Keratinocyte (primary cell): ENCODE measurements at places on chromosomes 7 and 10.

GRCh38 chr10:68492118-68492517 is 20.3 kb upstream of the DNA2 start:
- no peak for DNase-seq

DNA sequence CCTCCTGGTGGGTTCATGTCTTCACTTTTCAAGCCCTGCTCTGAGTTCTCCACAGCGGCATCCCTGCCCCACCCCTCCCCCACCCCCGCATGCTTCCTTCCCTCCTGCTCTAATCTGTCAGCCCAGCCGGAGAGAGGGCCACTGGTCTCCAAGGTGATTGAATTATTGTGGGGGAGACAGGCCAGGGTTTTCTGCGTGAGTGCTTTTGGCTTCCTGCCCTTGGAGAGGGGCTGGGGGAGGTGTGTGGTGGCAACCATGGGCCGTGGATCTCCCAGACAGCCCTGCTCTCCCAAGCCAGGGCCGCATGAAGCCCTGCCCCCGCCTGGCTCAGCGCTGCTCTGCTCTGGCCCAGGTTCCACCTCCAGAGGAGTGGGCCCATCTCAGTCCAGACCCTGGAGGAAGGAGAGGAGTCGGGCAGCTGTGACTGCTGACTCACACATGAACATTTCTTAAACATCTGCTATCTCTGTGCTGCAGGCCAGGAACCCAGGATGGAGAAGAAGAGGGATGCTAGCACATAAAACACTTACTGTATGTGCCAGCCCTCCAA is 109.9 kb downstream of the ZMIZ1 start:
- DNase-seq: no peak

DNA sequence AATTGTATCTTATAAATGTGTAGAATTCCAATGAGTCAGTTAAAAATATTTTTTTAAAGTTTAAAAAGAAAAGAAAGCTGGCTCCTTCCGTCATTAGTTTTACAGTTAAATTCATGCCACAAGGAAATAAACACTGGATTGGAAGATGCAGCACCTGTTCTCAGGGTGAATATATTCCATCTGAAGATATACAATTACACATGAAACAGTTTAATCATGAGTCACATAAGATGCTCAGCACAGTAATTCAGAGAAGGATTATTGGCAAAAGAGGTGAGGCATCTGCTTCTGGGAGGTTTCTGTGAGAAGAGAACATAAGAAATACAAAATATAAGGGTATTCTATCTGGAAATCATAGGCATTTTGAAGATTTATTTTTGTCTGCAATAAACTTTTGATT is 376.5 kb upstream of the SORCS1 start:
- no peak for DNase-seq

- DNase-seq: no peak
Measured at GRCh38 chr7:148975896-148976295, 52.4 kb downstream of the PDIA4 start.

- no peak for DNase-seq
Measured at GRCh38 chr10:482848-483247, 206.6 kb downstream of the DIP2C start.

GRCh38 chr10:83931669-83932068 is 207.6 kb upstream of the GHITM start:
- no peak for DNase-seq

DNA sequence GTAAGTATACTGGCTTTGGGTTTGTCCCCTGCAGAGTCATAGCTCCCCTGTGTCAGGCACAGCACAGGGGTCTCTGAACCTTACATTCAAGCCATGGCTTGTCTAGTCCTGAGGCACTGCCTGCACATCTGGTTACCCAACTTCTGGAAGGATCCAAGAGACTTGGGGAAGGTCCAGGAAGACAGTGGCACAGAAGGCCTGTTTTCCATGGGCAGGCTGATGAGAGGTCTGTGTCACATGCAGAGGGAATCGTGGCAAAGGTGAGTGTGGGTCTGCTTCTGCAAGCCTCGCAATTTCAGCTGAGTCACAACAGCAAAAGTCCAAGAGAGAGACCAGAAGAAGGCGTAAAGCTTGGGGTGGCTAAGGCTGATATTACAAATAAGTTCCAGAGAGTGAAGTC is 28.4 kb upstream of the BMPR1A start:
- DNase-seq: no peak

GRCh38 chr10:110260746-110261477 is 43.8 kb downstream of the SMNDC1 start:
- no peak for DNase-seq

DNA sequence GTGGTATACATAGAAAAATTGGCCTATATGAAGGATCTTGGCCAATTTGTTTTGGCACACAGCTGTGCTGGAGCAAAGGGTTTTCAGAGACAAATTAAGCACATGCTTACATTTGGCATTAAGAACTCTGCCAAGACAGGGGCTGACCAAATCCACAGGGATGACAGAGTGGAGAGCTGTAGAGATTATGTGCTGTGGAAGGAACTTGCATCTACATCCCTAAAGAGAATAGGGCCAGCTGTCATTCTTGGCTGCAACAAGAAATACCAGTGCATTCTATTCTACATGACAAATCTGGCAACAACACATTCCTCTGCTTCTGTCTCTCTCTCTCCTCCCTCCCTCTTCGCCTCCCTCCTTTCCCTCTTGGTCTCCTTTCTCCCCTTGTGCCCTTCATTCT is 75.6 kb downstream of the POM121L12 start:
- DNase-seq: no peak

DNA sequence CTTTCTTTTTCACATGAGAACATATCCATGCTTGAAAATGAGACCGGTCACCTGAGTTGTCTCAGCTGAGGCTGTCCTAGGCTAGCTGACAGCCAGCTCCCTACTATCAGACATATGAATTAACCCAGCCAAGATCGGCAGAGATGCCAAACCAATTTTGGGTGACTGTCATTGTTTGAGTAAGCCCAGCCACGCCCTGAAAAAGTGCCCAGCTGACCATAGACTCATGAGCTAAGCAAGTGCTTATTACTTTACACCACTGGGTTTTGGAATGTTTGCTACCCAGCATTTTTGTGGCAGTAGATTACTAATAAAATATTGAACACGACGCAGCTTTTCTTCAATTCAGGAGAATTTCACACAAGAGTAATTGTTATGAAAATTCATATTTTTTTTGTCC is 265.2 kb upstream of the LYZL1 start:
- no peak for DNase-seq

- DNase-seq: no peak
Measured at GRCh38 chr7:64793106-64793755, 997 bp upstream of the ZNF138 start.

DNA sequence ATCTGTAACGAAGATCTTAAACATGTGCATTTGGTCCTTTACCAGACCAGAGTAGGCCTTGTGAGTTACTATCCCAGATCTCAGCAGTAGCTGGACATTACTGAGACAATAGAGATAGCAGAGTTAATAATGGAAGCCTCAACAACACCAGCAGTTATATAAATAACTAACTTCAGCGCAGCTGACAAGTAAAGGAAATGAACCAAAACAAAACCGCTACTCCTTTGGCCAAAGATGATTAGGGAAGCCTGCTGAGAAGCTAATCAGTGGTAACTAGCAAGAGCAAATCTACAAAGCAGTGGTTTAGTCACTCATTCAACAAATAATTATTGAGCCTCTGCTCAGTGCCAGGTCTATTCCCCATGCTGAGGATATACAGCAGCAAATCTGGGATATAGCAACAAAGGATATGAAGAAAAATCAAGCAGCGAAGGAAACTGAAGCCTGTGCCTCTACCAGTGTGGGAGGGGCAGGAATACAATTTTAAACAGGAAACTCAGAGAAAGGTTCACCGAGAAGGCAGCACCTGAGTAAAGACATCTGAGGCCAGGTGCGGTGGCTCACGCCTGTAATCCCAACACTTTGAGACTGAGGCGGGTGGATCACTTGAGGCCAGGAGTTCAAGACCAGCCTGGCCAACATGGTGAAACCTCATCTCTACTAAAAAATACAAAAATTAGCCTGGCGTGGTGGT is 103.6 kb downstream of the ELMO1 start:
- DNase-seq: no peak

GRCh38 chr7:40535678-40536077 is 400.9 kb downstream of the SUGCT start:
- no peak for DNase-seq

GRCh38 chr7:83040484-83040883 is 122.2 kb downstream of the PCLO start:
- DNase-seq: no peak

DNA sequence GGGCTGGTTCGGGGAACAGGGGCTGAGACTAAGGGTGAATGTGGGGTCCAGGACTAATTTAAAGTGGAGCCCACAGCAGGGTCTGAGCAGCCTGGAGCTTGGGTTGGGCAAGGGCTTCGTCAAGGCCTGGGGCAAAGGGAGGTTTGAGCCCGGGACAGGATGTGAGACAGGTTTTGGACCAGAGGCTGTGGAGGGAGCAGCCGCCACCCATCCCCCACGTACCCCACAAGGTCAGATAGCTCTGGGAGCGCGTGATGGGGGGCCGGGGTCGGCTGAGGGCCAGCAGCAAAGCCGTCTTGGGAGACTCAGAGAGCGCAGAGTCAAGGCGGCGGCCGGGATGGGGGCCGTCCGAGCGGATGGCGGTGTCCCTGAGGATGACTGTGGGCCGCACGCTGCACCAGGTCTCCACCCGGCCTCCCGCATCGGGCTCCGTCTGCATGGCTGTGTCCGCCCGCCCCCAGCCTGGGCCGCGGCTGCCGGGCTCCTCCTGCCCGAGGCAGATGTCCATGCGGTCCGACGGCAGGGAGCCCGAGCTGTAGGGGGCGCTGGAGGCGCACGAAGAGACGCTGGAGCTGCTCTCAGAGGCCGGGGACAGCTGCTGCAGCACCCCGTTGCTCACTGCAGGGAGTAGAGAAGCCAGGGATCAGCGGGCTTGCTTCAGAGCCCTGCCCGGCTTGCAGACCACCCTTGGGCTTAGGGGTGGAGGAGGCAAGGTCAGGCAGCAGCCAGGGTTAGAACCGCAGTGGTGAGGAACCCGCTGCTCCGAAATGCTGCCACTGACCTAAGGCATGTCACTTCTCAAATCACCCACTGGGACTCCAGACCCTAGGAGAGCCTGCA is 12.1 kb downstream of the PDZD7 start:
- no peak for DNase-seq

GRCh38 chr7:30331338-30331737 is 46.9 kb downstream of the ZNRF2 start:
- no peak for DNase-seq

DNA sequence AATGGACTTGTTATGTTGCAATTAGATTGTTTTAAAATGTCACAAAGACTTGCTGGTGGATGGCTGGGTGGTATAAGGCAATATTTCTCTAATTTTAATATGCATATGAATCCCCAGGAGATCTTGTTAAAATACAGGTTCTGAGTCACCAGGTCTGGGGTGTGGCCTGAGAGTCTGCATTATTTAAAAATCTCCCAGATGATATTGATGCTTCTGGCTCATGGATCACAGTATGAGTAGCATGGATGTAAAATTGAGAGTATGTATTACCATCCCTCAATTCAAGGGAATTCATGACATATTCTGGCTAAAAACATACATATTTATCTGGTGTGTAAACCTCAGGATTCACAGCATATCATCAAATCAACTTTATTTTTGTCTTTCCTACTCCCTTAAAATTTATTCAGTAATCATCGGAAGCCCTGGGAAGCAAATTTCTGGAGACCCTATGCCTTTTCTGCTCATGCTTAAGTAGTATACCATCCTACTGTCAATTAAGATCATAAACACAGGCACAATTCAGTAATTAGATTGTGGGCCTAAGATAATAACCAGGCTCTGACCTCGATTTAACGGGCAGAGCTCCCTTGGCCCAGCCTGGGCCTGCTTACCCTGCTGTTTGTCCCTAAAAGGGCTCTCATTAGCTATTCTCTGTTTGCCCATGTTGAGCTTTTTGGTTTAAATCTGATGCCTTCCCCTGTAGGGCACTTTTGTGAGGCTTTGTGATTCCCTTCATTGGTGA is 29.6 kb upstream of the ICA1 start:
- DNase-seq: no peak

- peak; percentile 35 for DNase-seq
Measured at GRCh38 chr10:23702977-23703414, 264.1 kb downstream of the OTUD1 start.
